NCI-H1417 treated with DMSO at 0.1 percent for 48 hours (cell line): ENCODE measurements at places on chromosomes 5 and 9.

GRCh38 chr5:60533789-60534188 lies 166.2 kb downstream of the DEPDC1B start:
- no peak for DNase-seq

DNA sequence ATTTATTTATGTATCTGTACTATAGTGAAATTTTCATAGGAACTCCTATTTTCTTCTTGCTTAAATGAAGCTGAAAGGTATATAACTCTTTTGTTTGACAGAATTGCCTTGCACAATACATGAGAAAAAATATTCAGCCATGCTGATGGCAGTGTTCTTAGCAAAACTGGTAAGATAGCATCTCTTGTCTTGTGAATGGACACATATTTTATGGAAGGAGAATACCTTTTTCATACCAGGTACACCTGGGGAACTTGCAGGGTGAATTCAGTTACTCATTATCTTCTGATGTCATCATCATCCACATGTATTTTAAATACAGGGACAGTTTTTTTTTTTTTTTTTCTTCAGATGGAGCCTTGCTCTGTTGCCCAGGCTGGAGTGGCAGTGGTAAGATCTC lies 49.4 kb downstream of the MAMDC2 start:
- DNase-seq = no peak

DNA sequence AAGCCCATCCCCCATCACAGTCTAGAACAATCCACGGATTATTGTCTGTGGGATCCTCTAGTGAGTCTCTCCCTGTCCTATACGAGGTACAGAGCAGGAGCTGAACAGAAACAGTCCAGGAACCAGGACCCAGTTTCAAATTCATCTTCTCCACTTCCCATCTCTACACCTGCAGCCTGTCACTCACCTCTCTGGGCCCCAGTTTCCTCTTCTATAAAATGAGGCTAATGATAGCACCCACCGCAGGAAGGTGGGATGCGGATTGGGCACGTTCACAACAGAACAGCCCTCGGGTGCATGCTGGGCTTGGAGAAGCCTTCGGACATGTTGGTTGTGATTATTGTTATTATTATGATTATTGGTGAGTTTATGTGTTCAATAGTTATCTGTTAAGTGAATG lies 78.5 kb downstream of the ANKRD33B start:
- DNase-seq = no peak

DNA sequence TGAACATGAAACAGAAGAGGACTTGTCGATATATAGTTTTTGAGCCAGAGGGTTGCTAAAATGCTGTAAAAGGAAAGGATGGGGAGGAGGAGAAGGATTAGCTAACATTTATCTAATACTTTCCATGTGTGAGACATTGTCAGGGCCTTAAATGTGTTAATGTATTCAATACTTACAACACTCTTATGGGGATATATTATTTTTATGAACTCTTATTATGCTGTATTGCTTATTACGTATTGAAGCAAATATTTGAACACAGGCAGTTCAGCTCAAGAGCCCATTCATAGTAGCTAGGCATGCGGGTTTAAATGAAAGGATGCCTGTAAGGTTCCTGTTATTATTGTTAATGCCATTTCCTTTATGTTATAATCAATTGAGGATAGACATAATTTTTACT lies 391.5 kb downstream of the CCDC171 start:
- no peak for DNase-seq

- DNase-seq = no peak
Measured at GRCh38 chr5:32096891-32097595, 77.1 kb downstream of the GOLPH3 start.

GRCh38 chr5:53613061-53613460 lies 52.6 kb downstream of the NDUFS4 start:
- DNase-seq = no peak

- no peak for DNase-seq
Measured at GRCh38 chr9:86749161-86749893, 198.0 kb downstream of the GAS1 start.

DNA sequence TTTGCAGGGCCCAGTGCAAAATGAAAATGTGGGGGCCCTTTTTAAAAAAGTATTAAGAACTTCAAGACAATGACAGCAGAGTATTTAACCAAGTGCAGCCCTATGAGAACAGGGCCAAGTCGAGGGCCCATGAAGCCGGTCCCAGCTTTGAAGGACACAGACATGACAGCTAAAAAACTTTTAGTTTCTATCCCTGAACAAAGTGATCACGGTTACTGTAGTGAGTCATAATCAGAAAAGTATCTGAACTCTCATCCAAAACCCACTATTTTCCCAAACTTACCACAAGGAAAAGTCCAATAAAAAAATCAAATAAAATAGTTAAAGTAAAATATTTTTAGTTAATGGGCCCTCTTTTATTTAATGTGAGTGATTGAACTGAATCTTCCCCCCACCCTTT lies 126.0 kb downstream of the MEF2C start:
- no peak for DNase-seq
